ENCODE measurements at places on chromosomes 4 and X.

- DNase-seq: no peak
Observed at GRCh38 chr4:149841686-149842085, 26.0 kb upstream of the IQCM start.

DNA sequence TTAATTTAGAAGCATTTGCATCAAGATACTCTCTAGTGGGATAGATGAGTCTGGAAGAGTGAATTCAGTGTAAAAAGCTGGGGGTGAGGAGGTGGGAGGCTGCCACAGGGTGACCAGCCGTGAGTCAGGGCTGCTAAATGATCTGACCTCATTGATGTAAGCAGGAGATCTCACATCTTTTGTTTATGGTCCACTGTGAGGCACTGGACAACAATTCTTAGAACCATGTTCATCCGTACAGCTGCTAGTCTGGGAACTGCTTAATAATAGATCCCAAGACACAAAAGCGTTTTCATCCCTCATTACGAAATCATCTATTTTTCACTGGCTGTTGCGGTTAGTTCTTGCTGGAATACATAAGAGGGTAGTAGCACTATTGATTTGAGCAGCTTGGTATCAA is 14.1 kb downstream of the KLF3 start:
- no peak for DNase-seq

DNA sequence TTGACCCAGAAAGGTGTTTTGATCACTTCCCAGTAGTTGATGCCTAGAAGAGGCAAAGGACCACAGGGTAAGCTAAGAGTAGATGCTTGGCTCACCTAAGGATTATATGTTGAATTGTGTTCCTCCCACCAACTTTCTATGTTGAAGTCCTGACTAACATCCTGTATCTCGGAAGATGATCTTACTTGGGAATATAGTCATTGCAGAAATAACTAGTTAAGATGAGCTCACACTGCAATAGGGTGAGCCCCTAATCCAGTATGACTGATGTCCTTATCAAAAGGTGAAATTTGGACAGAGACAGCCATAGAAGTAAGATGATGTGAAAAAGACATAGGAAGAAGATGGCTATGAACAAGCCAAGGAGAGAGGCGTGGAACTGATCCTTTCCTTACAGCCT is 3.3 kb upstream of the HMGB2 start:
- no peak for DNase-seq

DNA sequence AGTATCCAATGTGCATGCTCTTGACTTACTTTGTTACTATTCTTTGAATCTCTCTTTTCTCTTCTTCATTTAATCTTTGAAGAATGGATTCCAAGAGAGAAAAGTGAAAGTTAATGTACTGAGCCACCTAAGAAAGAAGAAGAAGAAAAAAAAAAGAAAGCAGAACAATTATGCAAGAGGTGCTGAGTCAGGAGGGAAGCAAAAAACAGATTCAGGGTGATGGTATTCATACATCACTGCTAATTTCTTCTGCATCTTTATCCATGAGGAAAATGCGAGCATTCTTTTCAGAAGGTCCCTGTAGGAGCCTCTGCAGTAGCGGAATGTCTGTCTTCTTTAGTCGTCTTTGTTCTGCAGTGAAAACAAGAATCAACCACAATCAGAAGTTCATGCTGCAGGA is 43.9 kb downstream of the RASSF6 start:
- DNase-seq: no peak

- DNase-seq: no peak
Observed at GRCh38 chr4:80709082-80709869, 321.2 kb upstream of the BMP3 start.

DNA sequence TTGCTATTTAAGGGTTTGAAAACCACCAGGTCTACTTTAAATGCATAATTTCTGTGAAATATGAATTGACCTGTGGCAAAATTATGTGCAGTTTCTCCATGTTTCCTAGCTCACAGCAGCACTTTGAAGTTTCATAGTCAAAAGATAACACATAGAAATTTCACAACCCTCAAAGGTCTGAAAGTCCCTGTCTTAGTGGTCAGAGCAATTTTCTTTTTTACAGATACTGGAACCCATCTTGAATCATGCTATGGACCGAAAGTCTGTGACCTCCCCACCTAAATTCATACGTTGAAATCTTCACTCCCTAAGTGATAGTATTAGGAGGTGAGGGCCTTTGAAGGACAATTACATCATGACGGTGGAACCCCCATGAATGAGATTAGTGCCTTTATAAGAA is 240.4 kb upstream of the BMP3 start:
- DNase-seq: no peak

DNA sequence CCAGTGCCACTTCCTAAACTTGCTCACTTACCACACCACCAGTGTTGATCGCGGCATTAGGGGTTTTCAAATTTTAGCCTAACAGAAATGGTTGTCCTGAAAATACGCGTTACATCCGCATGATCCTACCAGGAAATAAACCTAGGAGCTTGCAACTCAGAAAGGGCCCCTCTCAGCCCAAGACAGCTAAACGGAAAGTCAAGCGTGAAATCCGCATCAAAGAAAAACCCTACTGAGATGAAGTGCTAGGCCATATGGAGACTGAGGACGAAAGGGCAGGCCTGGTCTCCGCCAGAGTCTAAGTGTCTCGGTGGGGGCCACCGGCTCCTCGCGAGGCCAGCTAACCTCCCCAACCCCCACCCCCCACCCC is 626 bp downstream of the YTHDC1 start:
- no peak for DNase-seq

- DNase-seq: no peak
Observed at GRCh38 chr4:35700663-35701062, 543.7 kb downstream of the ARAP2 start.

DNA sequence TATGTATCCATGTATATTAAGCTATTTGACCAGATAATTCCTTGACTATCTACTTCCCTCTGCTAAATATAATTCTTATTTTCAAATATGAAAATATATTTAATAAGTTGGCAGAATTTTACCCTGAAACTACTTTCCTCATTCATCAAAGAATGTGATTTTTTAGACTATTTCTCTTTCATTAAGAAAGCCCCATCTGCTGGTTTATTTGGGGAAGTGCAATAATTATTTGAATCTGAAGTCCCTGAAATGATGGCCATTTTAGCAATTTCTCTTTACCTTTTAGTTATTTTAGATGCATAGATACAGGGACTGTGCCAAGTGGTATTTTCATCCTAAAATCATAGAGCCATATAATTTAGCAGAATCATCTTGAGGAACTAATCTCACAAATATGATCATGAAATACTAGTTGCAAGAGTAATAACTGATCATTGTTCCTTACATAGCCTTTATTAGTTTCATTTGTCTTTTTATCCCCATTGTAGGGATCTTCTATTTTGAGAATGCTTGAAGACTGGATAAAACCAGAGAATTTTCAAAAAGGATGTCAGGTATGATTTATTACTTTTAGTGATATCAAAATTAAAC is 39.0 kb downstream of the ENPEP start:
- peak; percentile 26 for DNase-seq

- no peak for DNase-seq
Observed at GRCh38 chr4:34854451-34854850, 1389.9 kb downstream of the ARAP2 start.

GRCh38 chr4:27013012-27013411 is 152.4 kb downstream of the STIM2 start:
- DNase-seq: no peak

GRCh38 chr4:125663896-125664767 is 349.4 kb downstream of the FAT4 start:
- no peak for DNase-seq
